ENCODE measurements at places on chromosomes 12 and 14.
A peak's percentile ranks its signal among the peaks of the same experiment; 100 is the strongest.

GRCh38 chr14:105931808-105932483, 405.6 kb downstream of the TMEM121 start:
- no peak for DNase-seq

DNA sequence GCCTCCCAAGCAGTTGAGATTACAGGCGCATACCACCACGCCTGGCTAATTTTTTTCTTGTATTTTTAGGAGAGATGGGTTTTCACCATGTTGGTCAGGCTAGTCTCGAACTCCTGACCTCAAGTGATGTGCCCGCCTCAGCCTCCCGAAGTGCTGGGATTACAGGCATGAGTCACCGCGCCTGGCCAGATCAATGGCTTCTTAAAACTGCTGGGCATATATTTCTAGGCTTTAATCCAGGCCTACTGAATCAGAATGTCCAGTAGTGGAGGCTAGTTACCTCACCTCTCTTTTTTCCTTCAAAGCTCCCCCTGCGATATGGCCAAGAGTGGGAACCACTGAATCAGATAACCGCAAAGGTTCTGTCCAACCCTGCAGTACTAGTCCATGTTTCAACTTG, 17.1 kb downstream of the POU6F1 start:
- no peak for DNase-seq

- DNase-seq = no peak
Observed at GRCh38 chr14:92503756-92504491, 9.7 kb upstream of the RIN3 start.

- DNase-seq = no peak
Observed at GRCh38 chr12:39252628-39253027, 190.3 kb downstream of the KIF21A start.

DNA sequence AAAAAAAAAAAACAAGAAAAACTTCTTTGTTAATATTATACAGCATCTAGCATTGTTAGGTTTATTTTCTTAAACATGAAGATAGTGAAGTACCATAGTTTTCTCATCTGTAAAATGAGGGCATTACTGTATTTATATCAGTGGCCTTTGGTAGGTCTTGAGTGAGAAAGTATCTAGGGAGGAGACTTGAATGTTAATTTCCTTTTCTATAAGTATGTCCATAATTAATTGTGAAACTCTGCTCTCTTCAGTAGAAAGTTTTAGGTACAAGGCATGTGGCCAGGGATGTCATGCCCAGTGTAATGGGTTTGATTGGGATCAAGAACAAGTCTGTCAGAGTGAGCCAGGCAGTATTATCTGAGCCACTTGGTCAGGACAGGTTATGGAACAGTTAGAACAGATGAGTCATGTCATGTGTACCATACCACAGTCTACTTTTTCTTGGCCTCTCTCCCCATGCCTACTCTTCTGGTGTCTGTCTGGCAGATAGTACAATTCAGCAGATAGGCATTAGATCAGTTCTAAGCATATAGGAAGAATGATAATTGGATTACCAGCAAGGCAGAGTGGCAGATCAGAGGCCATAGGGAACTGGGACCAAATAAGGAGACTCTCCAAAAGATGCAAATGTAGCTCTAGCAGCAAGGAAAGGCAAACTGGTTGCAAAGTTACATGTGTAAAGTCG, 30.4 kb downstream of the FBXO34 start:
- DNase-seq = no peak

- DNase-seq = peak; percentile 21
Observed at GRCh38 chr12:22899184-22899583, 274.2 kb downstream of the ETNK1 start.

DNA sequence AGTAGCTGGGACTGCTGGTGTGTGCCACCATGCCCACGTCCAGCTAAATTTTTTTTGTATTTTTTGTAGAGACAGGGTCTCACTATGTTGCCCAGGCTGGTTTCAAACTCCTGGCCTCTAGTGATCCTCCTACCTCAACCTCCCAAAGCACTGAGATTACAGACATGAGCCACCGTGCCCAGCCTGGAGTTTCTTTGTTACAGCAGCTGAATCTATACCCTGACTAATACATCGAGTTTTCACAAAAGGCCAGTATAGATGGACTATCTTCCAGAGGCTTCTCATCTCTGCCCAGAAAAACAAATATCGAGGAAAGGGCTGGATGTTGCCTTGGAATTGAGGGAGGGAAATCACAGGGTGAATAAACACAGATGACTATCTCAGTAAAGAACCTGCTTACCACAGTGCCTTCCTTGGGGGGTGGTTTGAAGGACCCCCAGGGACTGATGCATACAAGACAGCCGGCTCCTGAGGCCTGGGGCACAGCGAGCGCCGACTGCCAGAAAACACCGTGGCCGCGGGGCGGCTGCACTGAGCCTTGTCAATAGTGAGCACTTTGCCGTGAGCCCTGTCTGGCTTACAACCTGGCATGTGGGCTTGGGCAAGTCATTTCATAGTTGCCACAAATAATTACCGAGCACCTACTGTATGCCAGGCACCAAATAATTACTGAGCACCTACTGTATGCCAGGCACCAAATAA, 111.9 kb downstream of the SCARB1 start:
- no peak for DNase-seq

DNA sequence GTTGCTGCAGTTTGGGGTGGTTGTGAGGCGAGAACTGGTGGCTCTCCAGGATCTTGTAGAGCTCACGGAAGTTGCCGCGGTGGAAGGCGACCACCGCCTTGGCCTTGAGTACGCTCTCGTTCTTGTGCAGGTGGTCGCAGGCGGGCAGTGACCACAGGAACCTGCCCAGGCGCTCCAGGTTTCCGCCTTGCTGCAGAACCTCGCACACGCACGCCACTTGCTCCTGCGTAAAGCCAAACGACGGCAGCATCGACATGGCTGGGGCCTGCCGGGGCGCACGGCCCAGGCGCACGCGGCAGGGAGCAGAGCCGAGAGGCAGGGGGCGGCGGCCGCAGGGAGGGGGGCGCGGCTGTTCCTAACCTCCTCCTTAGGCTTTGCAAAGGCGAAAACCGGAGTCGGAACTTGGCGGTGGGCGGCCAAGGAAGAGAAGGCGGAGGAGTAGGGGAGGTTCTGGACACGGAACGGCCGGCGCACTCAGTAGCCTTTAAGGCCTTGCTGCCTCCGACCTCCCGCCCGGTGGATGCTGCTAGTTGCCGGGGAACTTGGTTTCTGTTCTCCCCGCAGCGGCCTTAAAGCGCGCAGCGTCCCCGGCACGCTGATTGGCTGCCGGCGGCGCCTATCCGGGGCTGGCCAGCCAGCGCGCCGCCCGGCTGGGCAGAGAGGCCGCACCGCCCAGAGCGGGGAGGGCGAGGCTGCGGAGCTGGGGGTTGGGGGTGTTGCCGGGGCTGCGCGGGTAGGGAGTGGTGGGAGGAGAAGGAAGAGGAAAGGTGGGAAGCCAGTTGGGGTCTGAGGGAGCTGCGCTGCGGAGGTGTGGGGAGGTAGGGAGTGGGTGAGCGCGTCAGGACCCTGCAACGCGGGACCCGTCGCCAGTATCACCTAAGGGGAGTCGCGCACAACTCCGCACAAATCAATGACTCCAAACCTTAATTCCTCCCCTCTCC, at the start of gene SIX1:
TSS of gene SIX1 (minus strand) at position 544 of the 941 bp plus-strand sequence. CDS start at position 256, 288 bp downstream.
- DNase-seq = peak; percentile 96

GRCh38 chr12:111643427-111643826, 42.3 kb downstream of the BRAP start:
- DNase-seq = no peak

GRCh38 chr14:85088192-85088591, 441.8 kb upstream of the FLRT2 start:
- no peak for DNase-seq

DNA sequence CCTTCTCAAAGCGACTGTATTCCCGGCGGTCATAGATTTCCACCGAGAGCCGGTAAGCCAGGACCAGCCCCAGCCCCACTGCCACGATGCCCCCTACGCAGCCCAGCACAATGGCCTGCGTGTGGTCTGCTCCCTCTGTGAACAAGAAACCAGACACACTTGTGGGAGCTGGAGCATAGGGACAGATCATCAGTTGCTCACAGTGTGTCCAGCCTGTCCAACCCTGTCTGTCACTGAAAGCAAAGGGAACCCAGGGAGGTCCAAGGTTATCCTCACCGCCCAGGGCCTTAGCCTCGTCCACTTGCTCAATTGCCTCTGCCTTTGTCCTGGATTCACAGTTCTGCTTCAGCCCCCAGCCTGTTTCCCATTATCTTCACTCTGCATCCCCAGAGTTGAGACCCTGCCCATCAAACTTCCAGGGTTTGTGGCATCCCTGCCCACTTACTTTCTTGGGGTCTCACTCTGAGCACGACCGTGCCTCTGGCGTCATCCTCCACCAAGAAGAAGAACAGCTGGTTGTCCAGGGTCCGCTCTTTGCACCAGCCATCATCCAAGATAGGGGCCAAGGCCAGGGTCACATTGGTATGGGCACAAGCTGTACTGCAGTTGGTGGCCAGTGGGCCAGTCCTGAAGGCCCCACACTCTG, 11.3 kb upstream of the CSAD start:
- no peak for DNase-seq

- peak; percentile 83 for DNase-seq
Observed at GRCh38 chr14:51776102-51776894, 84.1 kb upstream of the GNG2 start.

DNA sequence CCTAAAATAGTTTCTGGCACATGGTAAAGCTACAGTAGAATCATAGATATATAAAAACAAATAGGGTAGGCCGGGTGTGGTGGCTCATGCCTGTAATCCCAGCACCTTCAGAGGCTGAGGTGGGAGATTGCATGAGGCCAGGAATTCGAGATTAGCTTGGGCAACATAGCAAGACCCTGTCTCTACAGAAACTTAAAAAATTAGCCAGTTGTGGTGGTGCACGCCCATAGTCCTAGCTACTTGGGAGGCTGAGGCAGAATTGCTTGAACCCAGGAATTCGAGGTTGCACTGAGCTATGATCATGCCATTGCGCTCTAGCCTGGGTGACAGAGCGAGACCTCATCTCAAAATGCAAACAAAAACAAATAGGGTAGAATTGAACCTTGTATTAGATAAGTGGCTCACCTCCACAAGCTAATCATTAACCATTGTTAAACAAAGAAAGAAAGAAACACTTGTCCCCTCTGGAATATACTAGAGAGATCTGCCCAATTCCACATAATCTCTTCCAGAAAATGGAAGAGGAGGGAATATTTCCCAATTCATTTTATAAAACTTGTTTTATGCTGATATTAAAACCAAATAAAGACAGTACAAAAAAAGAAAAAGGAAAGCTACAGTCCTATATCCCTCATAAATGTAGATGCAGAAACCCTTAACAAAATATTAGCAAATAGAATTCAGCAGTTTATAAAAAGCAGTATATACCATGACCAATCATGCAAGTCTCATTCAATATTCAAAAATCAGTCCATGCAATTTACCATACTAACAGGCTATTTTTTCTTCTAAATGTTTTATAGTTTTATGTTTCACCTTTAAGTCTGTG, 22.7 kb upstream of the DHRS2 start:
- DNase-seq = no peak

DNA sequence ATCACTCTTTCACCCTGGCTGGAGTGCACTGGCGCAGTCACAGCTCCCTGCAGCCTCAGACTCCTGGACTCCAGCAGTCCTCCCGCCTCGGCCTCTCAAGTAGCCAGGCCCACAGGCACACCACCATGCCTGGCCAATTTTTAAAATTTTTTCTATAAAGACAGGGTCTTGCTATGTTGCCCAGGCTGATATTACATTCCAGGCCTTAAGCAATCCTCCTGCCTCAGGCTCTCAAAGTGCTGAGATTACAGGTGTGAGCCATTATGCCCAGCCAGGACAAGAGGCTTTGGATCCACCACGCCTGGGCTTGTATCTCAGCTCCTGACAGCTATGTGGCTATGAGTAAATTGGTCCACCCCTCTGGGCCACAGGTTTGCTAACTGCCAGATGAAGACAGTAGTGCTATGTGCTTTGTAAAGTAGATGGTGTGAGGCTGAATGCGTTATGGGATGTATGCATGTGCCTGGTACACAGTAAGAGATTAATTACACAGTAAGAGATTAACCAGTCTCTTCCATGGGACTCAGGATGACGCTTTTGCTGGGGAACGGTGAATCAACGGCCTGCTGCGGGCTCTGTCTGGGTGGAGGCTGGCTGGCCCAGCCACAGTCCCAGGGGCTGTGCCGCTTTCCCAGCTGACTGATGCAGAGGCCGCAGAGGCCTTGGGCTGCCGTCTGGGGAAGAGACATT, 53.3 kb upstream of the NCOR2 start:
- no peak for DNase-seq

DNA sequence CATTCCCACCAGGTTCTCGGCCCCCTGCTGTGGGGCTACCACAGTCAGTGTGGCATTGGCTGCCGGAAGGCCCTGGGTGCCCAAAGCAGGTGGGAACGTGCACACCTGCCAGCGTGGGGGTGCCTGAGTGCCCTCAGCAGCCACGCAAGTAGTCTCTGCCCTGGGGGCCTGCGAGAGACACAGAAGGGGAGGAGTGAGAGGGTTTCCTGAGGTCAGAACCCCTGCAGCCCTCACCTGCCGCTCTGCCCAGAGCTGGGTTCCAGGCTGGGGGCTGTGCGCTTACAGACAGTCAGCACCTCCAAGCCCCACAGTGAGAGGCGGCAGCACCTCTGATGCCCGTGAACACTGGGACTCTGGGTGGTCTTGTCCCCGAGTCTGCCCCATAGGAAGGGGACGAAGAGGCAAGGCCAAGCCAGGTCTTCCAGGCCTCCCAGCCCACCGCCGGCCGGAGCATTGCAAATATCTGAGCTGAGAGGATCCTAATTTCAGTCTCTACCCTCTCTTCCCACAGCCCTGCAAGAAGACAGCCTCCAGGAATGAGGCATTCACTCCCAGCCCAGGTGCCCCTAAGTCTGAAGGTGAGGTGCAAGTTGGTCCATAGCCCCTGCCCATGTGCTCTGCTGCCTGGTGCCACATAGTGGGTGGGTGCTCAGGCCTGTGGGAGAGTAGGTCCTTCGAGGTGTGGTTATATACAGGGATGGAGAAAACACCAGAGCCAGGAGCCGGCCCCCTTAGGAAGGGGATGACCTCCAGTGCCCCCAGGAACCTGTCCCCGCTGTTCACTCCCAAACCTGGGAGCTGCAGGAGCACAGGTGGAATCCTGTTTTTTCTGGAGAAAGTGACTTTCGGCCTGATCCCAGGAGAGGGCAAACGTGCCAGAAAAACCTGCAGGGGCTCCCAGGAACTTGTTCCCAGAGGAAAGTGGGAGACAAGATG, 291.1 kb upstream of the RTL1 start:
- DNase-seq = no peak

DNA sequence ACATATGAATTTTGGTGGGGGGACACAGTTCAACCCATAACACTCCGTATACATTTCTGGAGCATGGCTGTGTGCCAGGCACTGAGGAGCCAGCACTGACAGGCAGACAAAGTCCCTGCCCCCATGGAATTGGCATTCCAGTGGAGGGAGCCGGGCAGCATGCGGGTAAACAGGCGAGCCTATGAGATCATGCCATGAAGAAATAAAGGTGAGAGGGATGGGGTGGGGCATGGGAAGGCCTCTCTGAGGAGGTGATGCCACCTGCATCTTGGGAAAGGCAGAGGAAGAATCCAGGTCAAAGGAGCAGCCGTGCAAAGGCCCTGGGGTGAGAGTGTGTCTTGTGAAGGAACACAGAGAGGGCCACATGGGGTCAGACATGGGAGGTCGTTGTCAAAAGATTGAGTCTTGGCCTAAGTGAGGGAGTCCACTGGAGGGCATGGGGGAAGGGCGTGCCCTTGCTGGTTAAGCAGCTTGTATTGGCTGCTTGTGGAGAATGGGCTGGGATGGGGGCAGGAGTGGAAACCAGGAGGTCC, 3.6 kb downstream of the OTUB2 start:
- DNase-seq = no peak

GRCh38 chr12:44525806-44526654, 350.1 kb downstream of the NELL2 start:
- DNase-seq = no peak

Data from neural progenitor cell (in vitro differentiated cells).